ENCODE measurements at places on chromosomes 16 and 17. TPM values are rescaled to one million over a fixed set of nuclear protein-coding genes. Genes with fewer than 3 reads are reported as not detected.

CX3CL1 gene
- total RNA-seq, result 11.9 TPM

HMOX2 gene
- total RNA-seq, result 207 TPM

TBC1D10B gene
- total RNA-seq, result 27.4 TPM

CACNG4 gene
- not detected for total RNA-seq

RNF43 gene
- 3.6 TPM for total RNA-seq

SLC5A10 gene
- total RNA-seq, result not detected

ZNF200 gene
- total RNA-seq, result 6.0 TPM

TNFSF12 gene
- total RNA-seq, result 38.1 TPM

CSF3 gene
- not detected for total RNA-seq

SOCS3 gene
- 43.9 TPM for total RNA-seq

UTS2R gene
- total RNA-seq, result 2.3 TPM

CLN3 gene
- total RNA-seq, result 10.9 TPM

HIRIP3 gene
- total RNA-seq, result 16.0 TPM

DNA sequence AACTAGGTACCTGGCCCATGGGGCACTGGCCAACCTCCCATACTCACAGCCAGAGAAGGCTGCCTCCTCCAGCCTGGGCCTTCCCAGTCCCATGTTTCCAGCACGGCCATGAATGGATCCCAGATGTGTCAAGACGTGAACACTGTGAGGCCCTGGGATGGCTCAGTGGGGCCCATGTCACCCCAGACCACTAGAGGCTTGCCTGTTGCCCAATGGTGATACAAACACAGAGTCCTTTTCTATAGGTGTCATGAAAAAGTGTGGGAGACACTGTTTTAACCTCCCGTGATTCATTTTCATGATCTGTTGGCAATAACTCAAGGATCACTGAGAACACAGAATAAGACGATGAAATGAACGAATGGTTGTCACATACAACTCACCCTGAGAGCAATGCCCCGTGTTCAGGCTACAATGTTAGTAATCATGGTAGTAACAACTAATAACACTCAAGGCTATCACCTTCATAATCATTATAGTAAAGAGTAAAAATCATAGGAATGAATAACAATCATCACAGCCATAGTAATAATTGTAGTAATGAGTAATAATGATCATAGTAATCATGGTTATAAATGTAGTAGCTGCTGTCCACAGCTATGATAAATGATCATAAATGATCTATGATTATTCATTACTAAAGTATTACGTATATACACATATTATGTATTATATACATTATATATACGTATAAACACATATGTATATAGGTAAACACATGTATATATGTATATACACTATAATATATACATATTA lies 64.0 kb downstream of the DYNLRB2 start:
- no peak for DNase-seq

- no peak for DNase-seq
Measured at GRCh38 chr17:73434154-73434553, 122.4 kb upstream of the CDC42EP4 start.

DNA sequence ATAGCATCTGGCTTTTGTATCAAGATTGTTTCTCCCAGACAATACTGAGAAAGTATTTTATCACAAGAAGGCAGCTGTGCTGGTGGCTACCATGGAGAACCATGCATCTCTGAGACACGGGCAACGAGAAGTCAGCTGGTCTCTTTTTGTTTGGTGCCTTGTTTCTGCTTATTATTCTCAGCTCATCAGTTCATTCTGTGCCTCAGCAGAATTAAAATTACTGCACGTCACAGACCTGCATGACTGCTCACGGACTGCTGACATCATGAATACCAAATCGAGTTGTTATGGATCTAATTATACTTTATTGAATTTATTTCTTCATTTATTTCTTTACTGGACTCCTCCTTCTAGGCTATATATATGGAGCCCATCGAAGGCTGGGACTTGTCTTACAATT lies 19.0 kb upstream of the PMP22 start:
- no peak for DNase-seq

- peak; percentile 51 for DNase-seq
Measured at GRCh38 chr17:77472468-77473310, 331.9 kb downstream of the SEC14L1 start.

GRCh38 chr16:77611386-77611785 lies 110.9 kb upstream of the NUDT7 start:
- no peak for DNase-seq

DNA sequence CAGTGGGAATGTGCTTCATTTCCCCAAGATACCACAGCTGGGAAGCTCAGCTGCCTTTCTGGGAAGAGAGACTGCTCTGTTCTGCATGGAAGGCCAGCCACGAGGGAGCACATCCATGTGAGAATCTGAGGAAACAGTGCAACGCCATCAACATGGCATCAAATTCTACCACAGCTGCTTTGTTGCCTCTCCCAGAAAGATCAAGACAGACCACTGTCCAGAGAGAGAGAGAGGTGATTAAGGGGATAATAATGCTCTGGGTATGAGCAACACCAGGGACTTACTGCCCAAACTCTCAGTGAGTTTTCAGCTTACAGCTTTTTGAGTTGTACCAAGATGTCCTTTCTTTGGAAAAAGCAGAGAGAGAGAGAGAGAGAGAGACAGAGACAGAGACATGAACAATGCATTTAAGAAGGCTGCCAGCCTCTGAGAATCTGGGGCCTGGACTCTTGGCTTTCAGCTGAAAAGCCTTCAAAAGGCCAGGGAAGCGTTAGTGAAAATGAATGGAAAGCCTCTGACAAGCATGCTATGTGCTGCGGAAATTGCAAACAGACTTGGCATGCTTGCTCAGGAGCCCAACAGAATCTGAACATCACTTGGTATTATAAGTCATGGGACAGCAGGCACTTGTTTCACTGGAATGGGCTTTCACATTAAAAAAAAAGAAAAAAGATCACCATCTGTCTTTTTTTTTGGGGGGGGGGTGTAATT lies 223.1 kb downstream of the MAP2K6 start:
- DNase-seq, result no peak

DNA sequence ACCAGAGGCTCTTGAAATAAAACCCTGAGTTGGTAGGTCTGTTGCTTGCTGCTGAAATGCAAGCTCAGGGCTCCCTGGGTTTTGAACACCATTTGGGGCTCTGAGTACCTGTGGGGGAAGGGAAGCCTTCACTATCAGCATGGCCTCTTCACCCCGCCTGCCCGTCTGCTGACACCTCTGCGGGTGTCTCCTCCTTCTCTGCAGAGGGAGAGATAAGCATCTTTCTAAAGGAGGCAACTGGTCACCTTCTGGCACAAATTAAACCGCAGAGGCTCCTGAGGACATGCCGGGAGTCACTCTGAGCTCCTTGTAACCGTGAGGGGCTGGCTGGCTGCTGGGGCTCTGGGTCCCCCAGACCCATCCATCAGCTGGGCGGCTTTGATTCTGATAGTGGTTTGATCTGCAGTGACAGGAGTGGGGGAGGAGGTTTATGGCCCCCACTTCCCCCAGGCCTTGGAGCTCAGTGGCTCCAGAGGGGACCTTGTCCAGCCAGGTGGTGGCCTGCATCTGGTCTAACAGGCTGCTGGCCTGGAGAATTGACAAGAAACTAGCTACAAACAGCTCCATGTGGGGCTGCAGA lies 123.5 kb downstream of the IRF8 start:
- no peak for DNase-seq

GRCh38 chr17:72613396-72613795 lies 479.1 kb downstream of the SLC39A11 start:
- no peak for DNase-seq

DNA sequence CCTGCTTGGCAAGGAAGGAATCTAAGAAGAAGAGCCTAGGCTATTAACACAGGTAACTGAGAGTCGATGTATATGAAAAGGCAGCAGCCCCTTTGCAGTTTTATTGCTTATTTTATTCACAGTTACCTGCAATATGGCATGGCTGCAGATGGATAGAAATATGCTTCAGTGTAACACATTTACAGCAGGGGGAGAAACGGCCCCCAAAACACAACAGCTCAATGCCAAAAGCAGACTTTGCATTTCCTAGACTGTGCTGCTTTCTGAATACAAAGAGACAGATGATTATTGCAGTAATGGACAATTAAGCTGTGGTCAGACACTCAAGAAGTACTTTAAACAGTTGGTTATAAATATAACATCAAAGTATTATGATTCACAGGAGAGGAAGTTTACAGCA lies 108.0 kb upstream of the CDH13 start:
- no peak for DNase-seq

DNA sequence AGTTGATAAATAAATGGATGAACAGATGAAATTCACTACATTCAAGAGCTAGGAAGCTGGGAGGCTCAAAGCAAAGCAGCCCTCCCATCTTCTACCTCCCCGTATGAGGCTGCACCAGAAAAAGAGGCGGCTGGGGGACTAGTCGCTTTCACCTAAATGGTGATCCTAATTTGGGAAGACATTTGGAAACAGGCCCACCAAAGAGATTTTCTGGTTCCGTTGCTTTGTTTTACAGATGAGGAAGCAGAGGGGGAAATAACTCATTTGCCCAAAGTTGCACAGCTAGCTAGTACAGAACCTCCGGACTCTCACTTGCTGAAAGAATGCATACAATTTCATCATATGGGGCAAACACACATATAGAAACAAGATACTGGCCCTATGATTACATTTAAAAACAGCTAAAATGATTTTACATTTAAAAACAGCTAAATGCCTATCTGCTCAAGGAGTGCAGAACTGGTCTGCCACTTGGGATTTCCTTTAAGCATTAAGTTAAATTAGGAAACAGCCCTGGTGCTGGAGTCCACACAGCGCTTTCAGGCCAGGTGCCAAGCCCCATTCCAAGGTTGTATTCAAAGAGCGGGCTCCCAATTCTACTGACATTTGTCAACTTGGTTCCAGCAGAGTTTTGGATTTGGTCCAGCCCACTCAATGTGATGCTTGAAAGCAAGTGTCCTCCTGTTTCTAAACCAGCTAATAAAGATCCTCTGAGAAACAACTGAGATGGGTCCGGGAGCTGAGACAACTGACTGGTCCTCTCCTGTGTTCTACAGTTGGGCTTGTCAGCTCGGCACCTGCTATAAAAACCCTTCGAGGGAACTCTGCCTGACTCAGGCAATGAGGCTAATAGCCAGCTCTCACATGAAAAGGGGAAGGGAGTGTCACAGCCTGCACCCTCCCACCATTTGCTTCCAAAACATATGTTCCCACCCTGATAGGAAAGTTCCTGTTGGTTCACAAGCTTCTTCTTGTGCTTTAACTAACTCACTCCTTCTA lies 11.7 kb downstream of the ERN1 start:
- peak; percentile 44 for DNase-seq

DNA sequence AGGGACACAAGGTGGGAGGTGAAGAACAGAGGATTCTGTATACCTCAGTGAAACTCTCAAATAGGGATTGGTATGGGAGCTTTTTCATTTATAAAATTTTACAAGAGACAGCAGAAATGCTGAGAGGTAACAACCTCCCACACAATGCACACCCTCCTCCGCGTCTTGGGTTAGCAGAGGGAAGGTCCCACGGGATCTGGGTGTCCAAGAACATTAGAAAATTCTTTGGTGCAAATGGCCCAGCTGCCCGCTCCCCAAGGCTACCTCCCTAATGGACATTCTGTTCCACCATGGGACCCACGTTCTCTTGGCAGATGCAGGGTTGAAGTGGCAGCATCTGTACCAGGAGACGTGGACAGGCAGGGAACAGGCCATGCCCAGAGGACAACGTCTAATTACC lies 22.5 kb downstream of the GPR139 start:
- no peak for DNase-seq

- DNase-seq, result no peak
Measured at GRCh38 chr16:3781421-3781820, 64.1 kb upstream of the TRAP1 start.

- DNase-seq, result no peak
Measured at GRCh38 chr16:67811899-67812298, 5.2 kb downstream of the TSNAXIP1 start.

DNA sequence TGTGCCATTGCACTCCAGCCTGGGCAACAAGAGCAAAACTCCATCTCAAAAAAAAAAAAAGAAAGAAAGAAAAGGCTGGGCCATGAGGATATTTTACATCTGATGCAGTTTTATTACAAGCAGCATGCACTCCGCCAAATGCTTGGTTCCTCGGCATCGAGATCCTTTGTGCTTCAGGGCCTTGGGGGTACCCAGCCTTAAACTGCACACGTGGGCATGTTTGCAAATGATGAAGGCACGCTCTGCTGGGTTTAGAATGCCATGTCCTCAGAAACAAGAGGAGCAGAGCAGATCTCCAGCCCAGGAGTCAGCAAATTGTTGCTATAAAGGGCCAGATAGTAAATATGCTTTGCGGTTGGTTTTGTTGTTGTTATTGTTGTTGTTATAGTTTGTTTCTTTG lies 153.2 kb downstream of the KATNIP start:
- no peak for DNase-seq

DNA sequence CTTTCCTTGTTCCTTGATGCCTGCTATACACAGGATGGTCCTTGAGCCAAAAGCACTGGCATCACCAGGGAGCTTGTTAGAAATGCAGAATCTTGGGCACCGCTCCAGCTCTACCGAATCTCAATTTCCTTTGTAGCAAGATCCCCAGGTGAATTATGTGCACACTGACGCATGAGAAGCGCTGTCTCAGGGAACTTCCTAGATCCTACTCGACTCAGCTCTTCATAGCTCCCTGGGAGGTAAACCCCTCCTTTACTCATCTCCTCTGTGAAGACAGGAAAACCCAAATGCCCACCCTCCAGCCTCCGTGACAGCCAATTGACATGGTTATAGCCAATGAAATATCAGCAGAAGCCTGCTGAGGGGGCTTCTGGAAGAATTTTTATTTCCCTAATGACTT lies 4.1 kb downstream of the USP31 start:
- DNase-seq, result no peak

- DNase-seq, result no peak
Measured at GRCh38 chr17:64022611-64023063, 2.2 kb upstream of the ICAM2 start.

- DNase-seq, result peak; percentile 18
Measured at GRCh38 chr16:30184891-30185682, 1.7 kb downstream of the CORO1A start.

DNA sequence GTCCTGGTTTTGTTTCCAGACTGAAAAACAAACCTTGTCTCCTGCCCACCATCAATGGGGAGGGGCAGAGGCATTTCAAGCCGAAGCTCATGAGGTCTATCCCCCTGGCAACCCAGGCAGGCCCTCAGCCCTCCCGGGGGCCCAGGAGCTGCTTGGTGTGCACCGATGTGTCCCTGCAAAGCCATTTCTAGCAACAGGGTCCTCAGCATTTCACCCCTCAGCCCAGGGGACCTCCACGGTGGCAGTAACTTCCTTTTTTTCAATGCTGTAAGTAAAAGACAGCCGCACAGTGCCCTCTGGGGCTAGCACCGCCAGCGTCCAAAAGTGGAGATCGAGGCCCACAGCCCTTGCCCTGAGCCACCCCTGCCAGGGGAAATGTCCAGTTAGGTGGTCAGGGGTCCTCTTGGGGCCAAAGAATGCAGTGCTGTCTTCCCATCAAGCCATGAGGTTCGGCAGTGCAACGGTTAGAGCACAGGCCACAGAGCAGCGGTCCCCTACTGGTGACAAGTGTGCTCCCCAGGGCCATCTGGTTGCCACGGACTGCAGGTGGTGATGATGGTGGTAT lies 79.9 kb downstream of the LITAF start:
- no peak for DNase-seq

GRCh38 chr17:78746949-78747269 lies 35.2 kb downstream of the CYTH1 start:
- DNase-seq, result no peak

GRCh38 chr16:48623304-48624016 lies 13.5 kb upstream of the N4BP1 start:
- DNase-seq, result peak; percentile 87

- no peak for DNase-seq
Measured at GRCh38 chr16:67926181-67926750, 5.4 kb downstream of the CTRL start.

All from heart right ventricle (tissue), 16 donors.